Activated CD4-positive, alpha-beta T cell treated with anti-CD3 and anti-CD28 coated beads for 1 hour (primary cell): ENCODE measurements at places on chromosomes 5 and 9.

DNA sequence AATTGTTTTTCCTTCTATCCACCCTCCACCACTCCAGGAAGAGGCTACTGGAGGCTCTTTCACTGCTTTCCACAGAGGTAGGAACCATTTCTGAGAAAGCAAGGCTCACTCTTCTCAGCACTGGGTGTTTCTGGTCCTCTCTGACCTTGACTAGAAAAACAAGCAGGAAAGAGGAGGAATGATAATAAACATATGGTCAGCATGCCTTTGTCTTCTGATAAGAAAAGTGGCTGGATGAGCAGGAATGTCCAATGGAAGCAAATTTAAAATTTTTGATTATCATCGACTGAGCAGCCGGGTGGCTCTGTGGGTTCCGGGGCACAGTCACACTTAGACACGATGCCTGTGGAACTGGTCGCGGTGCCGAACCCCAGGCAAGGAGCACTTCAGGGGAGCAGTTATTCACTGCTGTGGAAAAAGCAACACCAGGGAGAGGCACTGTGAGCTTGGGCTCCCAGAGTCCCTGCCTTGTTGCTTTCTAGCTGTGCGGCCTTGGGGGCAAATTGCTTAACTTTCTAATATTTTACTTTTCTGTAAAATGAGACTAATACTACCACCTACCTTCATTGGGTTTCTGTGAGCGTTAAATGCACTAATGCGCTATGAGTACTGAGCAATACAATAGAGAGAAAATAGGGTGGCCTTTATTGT is 157.0 kb upstream of the LHFPL2 start:
- no peak for DNase-seq

GRCh38 chr9:79583952-79584654 is 12.3 kb downstream of the TLE4 start:
- no peak for DNase-seq

DNA sequence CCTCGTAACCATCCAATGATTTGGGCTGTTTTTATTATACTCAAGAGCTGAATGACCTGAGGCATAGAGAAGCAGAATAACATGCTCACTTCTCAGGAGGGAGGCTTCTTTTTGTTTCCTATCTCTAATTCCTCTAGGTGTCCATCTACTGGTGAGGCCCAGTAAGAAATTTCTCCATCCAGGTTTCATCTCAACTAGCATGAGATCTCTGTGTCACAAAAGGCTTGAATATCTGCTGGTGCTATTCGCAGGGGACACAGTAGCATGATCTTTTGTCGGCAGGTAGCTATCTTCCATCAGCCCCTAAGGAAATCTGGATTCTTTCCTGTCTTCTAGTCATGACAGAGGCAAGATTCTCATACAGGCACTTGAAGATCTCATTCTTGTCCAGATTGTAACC is 8.9 kb downstream of the IFNE start:
- DNase-seq = no peak

- DNase-seq = peak; percentile 52
Measured at GRCh38 chr9:97398999-97399758, 12.7 kb upstream of the TDRD7 start.

- DNase-seq = no peak
Measured at GRCh38 chr5:64074533-64074932, 91.1 kb upstream of the RNF180 start.

- no peak for DNase-seq
Measured at GRCh38 chr5:9338796-9339195, 207.1 kb downstream of the SEMA5A start.

DNA sequence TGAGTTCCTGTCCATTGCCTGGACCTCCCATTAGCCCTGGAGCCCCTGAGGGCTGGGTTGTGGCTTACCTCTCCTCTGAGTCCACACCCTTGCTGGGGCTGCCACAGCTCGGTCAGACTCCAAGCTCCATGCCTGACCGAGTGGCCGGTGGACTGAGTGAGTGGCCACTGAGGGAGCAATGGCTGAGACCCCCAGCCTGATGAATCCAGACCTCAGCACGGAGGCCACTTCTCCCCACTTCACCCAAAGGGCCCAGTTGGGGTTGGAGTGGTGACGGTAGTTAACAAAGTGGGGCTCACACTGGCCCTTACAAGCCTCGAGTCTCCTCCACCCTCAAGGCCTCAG is 28.8 kb downstream of the PDGFRB start:
- DNase-seq = no peak

DNA sequence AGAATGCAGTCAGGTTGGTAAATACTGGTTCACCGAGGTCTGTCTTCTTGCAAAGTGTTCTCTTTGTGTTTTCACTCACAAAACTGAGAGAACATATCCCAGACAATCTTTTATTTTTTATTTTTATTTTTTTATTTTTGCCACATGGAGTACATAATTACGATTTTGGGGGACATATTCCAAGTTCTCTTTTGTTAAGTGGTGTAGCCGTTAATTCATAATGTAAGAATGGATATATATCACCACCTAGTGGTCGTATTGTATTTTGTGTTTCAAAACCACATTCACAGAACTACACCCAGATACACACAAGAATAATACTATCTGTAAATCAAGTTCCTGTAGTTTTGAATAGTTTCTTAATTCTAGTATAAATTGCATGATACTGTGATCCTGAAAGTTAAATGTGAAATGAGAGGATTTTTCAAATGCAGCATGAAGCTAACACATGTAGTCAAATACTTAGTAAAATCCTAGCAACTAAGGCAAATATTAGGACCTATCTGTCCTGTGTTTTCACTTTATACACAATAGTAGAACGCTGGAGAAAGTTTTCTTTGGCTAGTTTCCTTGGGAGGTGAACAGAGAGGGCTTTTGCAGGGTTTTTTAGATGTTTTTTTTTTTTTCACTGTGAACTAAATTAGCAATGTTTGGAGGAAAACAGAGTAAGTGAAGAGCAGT is 92.7 kb downstream of the VCAN start:
- no peak for DNase-seq

- no peak for DNase-seq
Measured at GRCh38 chr5:76615759-76616158, 7.4 kb downstream of the F2RL2 start.

- no peak for DNase-seq
Measured at GRCh38 chr5:95930141-95930930, 31.3 kb downstream of the ELL2 start.

DNA sequence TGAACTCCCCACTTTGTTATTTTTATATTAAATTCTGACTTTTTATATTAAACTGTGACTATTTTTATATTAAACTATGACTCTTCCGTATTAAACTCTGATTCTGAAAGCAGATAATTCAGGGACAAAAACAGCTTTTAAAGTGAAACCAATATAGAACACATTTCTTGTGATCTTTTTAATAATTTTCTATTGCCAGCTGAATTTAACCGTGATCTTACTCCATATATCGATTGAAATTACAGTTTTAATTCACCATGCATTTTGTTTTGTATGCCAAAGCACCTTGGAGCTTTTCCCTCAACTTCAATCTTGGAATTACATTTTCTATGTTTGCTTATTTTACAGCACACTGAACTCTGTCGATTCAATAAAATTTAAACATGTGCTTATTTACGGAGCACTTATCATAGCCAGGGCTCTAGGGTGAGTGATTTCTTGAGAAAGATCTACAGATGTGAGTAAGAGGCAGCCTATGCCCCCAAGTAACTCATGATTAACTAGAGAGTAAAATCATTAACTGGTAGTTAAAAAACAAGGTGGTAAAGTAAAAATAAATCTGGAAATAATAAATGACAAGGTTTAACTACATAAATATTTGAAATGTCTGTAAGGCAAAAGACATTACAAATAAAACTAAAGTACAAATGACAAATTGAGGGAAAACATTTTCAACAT is 72.9 kb upstream of the ALDH1B1 start:
- DNase-seq = no peak

GRCh38 chr5:150710165-150710564 is 9.3 kb upstream of the RBM22 start:
- no peak for DNase-seq
